ENCODE measurements at places on chromosomes 6 and 20. TPM values are rescaled to one million over a fixed set of nuclear protein-coding genes. Genes with fewer than 3 reads are reported as not detected.

- DNase-seq: no peak
These were observed 8.5 kb downstream of the QRSL1 start for GRCh38 chr6:106637717-106638341.

DNA sequence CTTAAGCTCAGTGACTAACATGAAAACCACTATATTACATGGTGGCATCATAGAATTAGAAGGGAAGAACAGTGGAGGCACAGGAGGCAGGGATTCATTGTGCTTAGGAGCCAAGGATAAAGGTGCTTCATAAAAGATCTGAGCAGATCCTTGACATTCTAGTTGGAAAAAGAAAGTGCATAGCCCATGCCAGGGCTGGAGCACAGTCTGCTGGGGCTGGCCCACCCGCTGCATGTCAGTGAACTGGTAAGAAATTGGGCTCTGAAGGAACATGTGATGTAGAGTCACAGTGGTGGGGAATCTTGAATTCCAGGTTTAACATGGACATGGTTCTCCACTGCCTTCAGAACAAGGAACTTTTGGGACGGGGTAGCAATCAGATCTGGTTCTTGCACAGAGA is 20.4 kb downstream of the MYLIP start:
- no peak for DNase-seq

- no peak for DNase-seq
These were observed 2.6 kb downstream of the PRR18 start for GRCh38 chr6:166305562-166306117.

DNA sequence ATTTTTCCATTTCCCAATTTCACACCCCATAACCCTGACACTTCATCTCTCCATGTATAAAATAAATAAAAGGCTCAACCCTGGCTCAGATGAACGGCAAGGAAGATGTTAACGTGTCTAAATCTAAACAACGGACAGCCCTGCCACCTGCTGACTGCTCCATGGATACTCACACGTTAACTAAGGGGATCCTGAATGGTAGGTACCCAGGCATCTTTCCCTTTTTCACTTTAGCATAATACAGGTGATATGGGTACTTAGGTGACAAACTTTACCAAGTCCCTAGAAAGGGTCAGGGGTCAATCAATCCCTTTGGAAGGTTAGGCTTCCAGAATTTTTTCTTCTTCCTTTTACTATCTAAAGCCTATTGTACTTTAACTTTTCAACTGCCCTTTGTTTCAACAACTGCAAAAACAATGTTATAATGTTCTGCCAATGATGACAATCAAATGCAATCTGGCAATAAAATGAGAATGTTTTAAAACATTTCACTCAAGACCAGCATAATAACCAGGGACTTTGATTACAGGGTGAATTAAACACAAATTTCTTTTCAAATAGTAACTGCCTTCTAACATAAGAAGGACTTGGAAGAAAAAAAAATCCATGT is 52.4 kb upstream of the IPCEF1 start:
- DNase-seq: no peak

- no peak for DNase-seq
These were observed 51.6 kb upstream of the POU3F2 start for GRCh38 chr6:98782772-98783171.

DNA sequence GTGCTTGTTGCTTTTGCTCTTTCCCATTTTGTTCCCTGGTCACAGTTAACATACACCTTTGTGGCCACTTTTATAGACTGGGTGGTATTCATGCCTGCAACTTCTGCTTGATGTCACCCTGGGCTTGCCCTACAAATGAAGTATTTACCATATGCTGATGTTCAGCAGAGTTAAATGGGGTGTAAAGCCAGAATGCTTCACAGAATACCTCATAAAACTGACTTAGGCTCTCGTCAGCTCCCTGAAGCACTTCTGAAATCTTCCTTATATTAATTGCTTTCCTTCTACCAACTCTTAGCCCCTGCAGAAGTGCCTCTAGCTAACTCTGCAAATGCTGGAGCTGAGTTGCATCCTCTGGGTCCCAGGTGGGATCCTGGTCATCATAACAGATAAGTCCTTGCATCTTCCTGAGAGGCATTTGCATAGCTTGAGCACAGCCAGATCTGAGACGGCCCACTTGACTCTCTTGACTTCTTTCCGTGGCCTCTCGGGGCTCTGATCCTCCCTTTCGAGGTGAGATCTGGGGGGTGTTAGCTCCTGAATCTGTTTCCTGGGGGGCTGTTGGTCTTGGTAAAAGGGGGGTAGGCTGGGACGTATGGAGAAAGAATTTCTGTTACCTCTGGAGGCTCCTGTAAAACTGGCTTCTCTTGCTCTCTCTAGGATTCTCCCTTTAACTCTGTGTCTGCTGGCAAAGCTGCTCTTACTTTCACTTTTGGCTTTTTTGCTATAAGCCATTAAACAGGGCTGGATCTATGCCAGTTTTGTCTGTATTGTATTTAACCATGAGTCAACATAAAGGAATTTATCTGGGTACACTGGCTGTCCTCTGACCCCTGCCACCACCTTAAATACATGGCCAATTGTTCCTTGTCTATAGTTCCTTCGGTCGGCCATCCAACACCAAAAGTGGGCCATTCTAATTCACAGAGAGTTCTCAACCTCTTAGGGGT is 223.0 kb upstream of the SYNCRIP start:
- no peak for DNase-seq

DNA sequence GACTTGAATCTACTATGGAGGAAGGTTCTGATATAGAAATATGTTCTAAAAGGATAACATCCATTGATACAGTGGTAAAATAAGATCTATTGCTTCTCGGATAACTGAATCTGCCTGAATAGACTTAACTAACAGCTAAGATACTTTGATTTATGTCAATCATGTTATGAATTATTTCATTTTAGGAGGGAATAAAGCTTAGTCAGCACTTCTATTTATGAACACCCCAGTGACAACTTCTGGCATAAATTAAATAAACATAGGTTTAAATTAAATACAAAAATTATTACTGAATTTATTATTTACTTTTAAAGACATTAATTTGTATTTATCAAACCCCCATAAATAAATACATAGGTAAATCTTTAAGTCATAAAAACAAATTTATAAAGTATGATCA is 69.3 kb downstream of the IMPG1 start:
- no peak for DNase-seq

- DNase-seq: no peak
These were observed 8.0 kb downstream of the DNPH1 start for GRCh38 chr6:43221046-43221972.

Gene CDKAL1
- total RNA-seq: 18.8 TPM

Gene RNF217
- 0.09 TPM for total RNA-seq

Gene WFDC2
- total RNA-seq: 14.3 TPM

Gene PRPH2
- total RNA-seq: not detected

Gene OR12D1
- total RNA-seq: not detected

Gene NKX2-2
- not detected for total RNA-seq
